ENCODE measurements at places on chromosomes 6 and 20.

DNA sequence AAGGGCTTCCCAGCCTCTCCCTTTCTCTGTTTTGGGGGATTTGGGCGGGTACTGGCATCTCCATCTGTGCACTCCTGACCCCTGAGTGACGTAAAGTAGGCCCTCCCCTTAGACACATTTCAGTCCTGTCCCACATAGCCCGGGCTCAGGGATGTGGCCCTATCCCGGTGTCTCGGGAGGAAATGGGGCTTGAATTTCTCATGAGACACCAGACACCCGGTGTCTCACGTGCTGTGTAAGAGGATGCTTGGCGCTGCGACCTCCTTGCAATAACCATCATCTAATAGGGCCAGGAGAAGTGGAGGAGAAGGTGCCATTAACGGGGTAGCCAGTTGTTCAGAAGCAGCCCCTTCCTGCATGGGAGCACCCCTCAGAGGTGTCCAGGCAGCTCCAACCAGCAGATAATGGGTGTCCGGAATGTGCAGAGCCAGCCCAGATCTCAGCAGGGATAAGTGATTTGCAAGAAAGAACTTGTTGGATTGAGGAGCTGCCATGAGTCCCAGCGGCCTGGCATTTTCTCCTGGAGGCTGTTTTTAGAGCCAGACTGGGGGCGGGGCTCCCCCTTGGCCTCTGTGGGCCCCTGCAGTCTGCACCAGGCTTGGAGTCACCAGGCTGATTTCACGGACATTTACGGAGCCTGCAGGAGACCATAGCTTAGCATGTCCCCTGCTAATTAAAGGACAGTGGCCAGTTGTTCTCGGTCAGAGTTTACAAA, 372.0 kb downstream of the PREX1 start:
- no peak for DNase-seq

GRCh38 chr20:61117725-61118124, 134.3 kb upstream of the CDH4 start:
- no peak for DNase-seq

DNA sequence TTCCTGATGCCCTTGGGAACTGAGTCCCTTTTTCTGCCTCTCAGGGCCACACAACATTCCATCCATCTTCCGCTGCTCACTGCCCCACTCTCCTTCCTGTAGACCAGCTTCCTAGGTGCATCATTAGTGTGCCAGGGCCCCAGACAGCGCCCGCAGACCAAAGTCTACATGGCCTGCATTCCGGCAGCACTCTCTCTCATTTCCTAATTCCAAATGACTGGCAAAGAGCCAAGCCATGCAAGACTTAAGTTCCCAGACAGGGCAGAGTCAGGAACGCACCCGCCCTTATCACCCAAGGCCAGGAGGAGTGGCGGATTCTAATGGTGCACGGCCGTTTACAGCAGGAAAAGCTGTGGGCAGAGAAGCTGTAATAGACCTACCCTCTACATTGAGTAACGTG, 159.8 kb upstream of the ARID1B start:
- no peak for DNase-seq

DNA sequence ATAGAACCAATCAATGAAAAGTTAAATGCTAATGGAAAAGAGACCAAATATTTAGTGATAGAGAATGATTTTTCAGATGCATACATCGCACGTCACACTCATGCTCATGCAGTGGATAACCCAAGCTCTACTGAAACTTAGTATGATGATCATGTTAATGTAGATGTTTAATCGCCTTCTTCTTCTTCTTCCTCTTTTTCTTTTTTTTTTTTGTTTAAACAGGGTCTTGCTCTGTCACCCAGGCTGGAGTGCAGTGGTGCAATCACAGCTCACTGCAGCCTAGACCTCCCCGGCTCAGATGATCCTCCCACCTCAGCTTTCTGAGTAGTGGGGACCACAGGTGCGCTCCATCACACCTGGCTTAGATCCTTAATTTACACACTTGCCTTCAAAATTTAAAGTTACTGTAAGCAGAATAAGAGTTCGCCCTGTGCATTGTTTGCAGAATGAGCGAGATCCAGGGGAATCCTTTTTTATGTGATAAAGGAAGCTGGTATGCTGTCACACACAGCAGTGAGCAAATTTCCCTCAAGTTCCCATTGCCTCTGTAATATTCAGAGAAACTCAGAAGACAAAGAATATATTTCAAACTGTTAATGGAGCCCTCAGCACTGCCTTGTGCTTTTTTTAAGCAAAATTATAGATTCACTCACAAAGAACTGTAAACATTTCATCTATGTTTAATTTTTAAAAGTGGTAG, 194.2 kb upstream of the SGK1 start:
- no peak for DNase-seq

- DNase-seq, result no peak
These were observed 11.6 kb upstream of the F13A1 start for GRCh38 chr6:6331946-6332601.

GRCh38 chr6:46419576-46420002, 71.7 kb downstream of the RCAN2 start:
- no peak for DNase-seq

All from stimulated activated naive CD4-positive, alpha-beta T cell (primary cell).